BE2C (cell line): ENCODE measurements at places on chromosomes 6 and 20.

DNA sequence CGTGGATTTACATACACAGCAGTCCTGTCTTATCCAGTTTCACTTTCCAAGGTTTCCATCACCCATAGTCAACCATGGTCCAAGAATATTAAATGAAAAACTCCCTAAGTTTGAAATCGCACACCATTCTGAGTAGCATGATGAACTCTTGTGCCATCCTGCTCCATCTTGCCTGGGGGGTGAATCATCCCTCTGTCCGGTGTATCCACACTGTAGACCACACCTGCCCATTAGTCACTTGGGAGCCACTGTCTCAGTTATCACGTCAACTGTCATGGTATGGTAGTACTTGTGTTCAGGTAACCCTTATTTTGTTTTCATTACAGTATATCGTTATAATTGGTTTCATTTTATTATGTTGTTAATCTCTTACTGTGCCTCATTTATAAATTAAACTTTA lies 38.5 kb downstream of the PTGIS start:
- DNase-seq: no peak

DNA sequence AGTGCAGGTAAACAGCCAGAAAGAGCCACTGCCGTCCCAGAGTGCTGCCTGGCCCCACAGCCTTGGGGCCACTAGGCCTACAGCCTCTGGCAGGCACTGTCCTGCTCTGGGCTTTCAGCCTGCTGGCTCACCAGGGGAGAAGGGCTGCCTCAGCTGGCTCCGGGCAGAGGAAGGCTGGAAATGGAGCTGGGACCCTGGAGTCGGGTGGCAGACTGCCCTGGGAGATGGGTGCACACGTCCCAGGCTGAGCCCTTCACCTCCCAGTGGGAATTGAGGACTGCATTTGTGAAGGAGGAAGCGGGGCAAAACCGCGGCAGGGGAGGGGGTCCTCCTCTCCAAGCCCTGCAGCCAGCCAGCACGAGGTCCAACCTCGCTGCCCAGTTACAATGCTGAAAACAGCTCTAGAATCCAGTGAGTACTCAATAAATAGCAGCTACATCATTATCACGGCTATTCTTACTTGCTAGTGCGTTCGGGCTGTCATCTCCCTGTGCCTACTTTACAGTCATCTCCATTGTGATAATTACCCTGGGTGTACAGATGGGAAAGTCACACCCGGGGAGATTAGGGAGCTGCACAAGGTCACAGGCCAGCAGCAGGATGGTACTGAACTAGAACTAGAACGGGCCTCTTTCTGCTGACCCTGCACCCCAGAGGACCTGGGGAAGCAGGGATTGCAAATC lies 13.1 kb downstream of the ACSS1 start:
- no peak for DNase-seq

DNA sequence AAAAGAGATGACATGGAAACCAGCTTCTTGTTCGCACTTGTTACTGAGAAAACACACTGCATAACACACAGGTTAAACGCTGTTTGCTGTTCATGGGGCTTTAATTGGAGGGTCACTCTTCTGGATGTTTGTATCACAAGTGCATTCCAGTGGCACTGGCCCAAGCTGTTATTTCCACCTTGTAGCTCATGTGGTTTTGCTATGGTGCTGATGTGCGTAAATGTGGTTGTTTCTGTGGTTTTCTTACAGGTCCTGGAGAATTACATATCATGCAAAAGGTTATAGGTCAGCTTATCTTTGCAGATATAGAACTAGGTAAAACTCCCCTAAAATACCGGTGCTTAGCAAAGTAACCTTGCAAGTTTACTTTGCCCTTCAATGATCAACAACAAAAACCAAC lies 89.3 kb upstream of the AHI1 start:
- DNase-seq: no peak

DNA sequence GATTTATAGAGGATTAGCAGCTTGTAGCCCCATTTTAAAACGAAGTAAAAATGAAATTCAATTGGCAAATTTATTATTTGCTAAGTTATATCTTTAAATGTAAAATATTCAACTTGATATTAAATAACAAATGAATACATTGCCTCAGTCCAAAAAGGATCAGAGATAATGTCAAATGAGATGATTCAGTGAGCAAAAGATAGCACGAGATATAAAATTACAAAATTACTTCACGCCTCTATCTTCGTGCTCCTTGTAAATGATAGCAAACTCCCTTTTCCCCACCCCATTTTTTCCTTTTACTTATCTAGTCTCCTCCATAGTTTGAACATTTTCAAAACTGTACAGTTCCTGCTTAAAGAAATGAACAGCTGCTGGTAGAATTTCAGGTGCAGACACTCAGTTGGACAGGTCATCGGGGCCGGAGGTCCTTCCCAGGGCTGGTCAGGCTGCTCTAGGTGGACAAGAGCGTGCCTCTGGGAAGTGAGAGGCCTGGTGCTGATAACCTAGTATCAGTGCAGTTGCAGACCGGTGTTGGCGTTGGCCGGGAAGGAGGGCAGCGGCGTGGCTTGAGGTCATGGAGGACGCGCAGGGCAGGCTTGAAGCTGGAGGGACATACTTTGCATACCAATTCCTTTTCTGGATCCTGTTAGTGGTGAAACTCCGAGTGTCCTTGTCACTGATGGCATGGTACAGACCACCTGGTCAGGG lies 83.9 kb downstream of the CDC5L start:
- no peak for DNase-seq

GRCh38 chr6:47221565-47221964 lies 88.1 kb downstream of the TNFRSF21 start:
- DNase-seq: no peak

DNA sequence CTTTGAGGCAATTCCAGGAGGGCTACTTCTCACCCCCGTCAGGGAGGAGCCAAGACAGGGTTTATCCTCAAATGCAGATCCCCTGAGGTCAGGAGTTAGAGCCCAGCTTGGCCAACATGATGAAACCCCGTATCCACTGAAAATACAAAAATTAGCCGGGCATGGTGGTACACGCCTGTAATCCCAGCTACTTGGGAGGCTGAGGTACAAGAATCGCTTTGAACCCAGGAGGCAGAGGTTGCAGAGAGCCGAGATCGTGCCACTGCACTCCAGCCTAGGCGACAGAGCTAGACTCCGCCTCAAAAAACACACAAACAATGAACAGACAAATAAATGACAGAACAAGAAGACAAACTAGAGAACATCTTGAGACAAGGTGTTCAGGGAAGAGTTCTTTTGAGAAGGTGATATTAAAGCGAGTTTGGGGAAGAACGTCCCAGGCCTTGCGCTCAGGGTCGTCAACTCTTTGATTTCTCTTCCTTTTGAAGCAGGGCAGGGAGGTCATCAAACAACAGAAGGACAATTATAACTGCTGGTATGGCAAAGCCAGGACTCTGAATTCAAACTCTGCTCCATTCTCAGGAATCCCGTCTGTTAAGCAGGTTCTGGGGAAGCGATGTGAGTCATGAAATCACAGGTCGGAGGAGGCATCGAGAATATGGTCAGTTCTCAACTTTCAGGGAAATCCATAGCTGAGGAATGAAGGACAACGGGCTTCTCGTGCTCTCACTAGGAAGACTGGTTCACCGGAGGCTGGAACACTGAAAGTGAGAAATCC lies 1.4 kb upstream of the RALY start:
- DNase-seq: no peak

DNA sequence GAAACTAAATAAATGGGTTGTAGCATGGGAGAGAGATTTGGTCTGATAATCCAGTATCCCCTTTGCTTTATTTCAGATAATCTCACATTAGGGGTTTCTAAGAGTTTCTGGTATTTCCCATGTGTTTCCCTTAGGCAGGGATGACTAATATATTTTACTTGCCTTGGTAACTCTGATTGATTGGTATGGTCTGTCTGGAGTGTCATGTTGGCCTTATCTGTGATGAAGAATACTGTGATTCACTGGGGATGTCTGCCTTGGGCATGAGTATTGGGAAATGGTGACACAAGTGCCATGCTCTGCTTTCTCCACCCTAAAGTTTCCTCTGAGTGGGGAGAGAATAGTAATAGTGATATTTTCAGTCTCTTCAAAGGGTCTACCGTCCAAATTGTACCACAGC lies 10.1 kb downstream of the SLC22A2 start:
- no peak for DNase-seq

DNA sequence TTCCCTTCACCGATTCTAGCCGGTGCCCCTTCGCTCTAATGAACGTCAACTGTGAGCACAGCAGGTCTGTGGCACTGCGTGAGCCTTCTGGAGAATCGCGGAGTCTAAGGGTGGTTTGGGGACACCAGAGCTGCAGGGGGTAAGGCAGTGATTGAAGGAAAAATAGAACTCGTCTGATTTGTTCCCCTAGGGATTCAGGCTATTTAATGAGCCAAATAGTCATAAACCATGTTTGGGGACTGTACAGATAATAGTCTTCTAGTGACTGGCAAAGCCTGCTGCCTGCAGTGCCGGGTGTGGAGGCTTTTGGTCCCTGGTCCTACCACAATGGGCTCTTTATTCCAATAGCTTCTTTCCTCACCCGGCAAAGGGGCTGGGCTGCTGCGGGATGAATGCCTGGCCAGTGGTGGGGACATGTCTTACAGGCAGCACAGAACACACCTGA lies 11.1 kb upstream of the NTSR1 start:
- DNase-seq: no peak

DNA sequence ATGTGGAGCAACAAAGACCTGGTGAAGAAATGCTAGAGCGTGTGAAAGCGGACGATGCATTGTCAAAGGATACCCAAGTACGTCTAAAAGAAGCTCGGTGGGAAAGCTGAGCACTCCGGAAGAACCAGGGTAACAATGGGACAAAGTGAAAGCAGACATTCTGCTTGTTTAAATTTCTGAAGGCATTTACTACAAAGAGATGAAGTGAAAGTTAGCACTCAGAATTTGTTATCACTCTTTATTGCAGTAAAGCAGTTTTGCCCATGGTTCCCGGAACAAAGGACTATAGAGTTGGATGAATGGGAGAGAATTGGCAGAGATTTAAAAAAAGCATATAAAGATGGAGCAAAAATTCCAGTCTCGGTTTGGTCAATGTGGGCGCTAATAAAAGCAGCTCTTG lies 12.8 kb upstream of the IRAK1BP1 start:
- DNase-seq: no peak
